ENCODE measurements at places on chromosomes 11 and 22.

- no peak for DNase-seq
Observed at GRCh38 chr11:67114275-67114896, 4.7 kb upstream of the KDM2A start.

- DNase-seq = no peak
Observed at GRCh38 chr22:33896575-33897447, 23.5 kb downstream of the LARGE1 start.

- DNase-seq = no peak
Observed at GRCh38 chr11:102361086-102362031, 14.3 kb downstream of the BIRC2 start.

GRCh38 chr22:17965538-17966402 lies 58.6 kb downstream of the MICAL3 start:
- DNase-seq = no peak

- DNase-seq = no peak
Observed at GRCh38 chr11:997907-998306, 38.6 kb downstream of the MUC6 start.

GRCh38 chr11:83241291-83241946 lies 44.7 kb downstream of the CCDC90B start:
- DNase-seq = no peak

DNA sequence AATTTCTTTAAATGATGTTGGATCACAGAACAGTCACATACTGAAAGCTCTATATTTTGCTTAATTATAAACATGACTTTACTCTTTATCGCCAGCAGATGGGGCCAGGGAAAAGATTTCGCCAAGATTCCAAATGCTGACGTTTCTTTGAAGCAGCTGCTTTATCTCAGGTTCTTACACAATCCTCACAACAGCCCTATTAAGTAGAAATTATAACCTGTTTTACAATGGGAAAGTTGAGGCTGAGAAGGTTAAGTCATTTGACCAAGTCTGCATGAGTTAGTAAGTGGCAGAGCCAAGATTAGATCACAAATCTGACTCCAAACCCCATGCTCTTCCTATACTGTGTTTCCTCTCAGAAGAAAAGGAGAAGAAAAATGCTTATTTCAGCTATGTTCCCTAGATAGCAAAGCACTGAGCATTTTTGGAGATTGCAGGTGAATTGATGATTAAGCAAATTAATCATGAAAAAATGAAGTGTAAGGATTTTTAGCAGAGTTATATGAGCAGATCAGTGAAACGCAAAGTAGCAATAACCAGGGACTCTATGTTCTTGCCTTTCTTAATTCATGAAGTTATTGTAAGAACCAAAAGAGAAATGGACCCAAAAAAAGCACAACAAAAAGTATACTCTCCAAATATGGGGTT lies 79.0 kb downstream of the AASDHPPT start:
- no peak for DNase-seq

DNA sequence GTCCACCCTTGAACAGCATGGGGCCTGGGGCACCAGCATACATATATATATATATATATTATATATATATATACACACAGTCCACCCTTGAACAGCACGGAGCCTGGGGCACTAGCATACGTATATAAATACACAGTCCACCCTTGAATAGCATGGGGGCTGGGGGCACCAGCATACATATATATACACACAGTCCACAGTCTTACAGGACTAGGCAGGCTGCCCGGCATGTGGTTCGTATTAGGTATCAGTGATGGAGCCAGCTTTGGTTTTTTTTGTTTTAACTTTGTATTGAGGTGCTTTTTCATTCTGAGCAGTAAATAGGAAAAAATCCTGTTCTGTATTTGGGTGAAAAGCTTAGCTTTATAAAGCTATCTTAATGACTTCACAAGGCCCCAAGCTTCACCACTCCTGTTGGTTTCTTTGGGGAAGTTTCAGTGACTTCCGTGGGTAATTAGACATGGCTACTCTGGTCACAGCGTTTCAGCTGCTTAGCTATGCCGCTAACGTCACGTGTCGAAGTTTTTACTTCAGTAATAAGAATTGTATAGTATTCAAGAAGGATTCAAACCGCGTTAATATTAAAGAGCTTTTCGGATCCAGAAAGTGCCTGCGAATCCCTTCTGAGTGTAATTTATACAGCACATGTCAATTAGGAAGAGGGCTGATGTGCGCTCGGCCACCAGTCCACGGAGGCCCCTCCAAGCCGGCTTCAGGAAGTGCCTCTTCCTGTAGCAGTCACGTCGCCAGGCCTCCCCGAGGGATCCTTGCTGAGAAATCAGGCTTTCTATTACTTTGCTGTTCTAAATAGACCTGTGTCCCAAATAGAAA lies 179.7 kb downstream of the TBC1D22A start:
- no peak for DNase-seq

DNA sequence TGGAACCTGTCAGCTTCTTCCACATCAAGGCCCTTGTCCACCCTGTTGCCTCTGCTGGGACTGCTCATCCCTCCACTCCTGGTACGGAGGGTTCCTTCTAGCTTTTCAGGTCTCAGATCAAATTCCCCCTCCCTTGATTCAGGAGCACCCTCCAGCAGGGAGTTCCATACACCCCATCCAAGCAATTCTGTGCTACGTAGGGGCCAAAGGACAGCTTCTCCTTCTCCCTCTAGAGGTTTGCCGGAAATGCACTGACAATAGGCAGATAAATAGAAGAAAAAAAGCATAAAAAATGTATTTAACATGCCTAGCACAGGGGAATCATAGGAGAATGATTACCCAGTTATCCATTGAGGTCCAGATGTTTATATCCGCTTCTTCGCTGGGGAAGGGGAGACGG lies 3.3 kb upstream of the CARD10 start:
- no peak for DNase-seq

DNA sequence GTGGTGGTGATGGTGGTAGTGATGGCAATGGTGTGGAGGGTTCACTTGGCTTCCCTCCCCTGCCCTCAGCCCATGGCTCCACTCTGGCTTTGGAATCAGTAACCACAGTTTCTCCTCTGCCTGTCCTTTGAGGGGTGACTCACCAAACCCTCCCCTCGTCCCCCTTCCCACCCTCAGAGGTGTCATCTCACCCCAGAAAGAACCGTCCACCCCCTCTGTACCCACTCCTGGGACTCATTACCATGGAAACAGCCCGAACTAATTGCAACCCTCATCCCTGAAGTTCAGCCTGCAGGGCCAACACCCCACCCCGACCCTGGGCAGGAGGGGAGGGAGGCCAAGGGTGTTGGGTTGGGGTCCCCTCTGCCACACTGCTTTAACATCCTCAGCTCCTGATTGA lies 26.6 kb downstream of the PHLDB1 start:
- no peak for DNase-seq

DNA sequence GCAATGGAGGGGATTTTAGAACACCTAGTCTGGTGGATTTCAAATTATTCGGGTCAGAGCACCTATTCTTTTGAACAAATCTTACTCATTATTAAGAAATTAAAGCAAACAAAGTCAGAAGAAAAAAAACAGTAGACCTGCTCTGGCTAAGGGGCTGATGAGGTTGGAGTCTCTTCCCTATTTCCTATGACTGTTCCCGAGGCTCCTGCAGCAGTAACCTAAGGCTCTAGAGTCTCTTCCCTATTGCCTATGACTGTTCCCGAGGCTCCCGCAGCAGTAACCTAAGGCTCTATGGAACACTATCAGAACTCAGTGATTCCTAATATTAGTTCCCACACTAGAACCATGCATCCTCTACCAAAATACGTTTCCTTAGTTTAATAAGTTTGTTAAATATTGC lies 607.9 kb downstream of the NTM start:
- no peak for DNase-seq

DNA sequence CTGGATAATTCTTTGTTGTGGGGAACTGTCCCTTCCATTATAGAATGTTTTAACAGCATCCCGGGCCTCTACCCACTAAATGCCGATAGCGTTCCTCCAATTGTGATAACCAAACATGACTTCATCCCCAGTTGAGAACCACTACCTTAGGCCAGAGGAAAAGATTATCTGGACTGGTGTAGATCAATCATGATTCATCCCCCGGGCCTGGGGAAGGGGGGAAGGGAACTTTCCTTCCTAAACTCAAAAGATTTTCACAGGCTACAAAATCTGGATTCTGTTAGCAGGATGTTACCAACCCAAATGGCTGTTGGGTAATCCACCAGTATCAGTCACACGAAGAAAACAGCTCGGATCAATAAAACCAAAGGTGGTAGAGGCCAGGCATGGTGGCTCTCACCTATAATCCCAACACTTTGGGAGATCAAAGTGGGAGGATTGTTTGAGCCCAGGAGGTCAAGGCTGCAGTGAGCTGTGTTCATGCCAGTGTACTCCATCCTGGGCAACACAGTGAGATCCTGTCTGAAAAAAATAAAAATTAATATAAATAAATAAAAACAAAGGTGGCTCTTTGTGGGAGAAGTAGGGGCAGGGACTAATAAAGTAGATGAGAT lies 10.1 kb downstream of the CTR9 start:
- DNase-seq = no peak

- DNase-seq = no peak
Observed at GRCh38 chr11:47348859-47349258, 3.6 kb downstream of the MYBPC3 start.

- DNase-seq = no peak
Observed at GRCh38 chr22:46862418-46863324, 100.2 kb downstream of the TBC1D22A start.

GRCh38 chr11:102121329-102121728 lies 11.1 kb downstream of the YAP1 start:
- no peak for DNase-seq

DNA sequence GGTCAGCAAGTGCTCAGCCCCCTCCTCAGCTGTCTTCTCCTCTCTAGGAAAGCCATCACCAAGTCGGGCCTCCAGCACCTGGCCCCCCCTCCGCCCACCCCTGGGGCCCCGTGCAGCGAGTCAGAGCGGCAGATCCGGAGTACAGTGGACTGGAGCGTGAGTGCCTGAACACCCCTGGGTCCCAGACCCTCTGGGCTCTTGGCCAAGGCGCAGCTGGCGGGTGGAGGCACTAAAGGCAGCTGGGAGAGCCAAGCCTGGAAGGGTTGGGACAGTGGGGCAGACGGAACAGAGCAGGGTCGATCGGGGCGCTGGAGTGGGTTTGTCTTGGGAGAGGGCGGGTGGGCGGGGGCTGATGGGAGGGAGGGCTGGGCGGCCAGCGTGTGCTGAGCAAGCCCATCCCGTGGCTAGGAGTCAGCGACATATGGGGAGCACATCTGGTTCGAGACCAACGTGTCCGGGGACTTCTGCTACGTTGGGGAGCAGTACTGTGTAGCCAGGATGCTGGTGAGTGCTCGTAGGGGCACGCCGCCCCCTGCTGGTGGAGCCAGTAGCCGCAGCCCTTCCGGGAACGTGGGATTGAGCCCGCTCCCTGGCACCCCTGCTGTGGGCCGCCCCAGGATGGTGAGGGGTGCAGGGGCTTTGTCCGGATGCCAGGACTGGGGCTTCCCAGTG lies 14.1 kb upstream of the MDK start:
- DNase-seq = no peak

GRCh38 chr11:70671611-70672010 lies 273.3 kb downstream of the CTTN start:
- no peak for DNase-seq

DNA sequence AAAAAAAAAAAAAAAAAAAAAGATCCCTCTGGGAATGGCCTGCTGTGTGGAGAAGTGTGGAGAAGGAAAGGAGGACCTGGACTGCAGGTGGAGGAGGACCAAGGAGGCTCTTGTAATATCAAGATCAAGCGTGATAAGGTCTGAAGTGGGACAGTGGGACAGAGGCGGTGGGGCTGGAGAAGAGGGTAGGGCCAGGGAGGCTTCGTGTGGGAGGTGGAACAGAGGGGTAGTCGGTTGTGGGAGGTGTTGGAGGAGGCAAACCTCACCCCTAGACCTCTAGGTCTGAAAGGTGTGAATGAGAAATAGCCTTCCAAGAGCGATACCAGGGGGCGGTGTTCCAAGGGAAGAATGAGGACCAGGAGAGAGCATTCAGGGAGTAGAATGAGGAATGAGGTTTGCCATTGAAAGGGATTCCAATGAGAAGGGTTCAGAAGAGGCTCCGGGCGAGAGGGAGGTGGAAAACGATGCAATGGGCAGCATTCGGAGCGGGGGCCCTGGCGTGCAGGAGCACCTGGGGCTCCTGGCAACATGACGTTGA lies 44.2 kb downstream of the MCHR1 start:
- DNase-seq = no peak

DNA sequence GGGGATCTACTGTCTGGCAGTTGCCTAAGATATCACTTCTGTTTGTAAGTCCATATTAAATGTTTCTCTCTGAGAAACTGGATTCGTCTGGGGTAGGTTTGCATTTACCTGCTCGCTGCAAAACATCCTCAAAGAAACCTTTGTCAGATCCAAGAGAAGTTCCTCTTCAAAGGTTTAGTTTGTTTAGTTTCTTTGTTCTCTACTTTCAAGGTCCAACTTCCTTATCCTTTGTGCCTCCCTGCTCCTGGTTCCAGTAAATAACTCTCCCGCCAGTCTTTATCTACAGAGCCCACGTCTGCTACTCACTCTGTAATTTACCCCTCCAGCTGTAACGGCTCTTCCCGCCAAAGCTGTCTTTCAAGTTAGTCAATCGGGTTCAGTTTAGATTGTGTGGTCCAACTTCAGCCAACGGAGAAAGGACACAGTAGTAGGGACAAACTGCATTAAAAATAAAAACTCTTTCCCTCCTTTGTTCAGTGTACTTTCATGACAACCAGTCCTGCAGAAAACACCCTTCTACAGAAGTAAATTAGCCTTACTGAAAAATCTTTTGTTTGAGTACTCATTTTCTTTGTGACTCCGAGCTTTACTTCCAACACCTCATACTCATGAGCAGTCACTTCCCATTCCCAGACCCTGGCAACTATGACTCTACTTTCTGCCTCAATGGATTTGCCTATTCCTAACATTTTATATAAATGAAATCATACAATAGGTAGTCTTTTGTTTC lies 41.0 kb downstream of the TMPRSS5 start:
- no peak for DNase-seq

DNA sequence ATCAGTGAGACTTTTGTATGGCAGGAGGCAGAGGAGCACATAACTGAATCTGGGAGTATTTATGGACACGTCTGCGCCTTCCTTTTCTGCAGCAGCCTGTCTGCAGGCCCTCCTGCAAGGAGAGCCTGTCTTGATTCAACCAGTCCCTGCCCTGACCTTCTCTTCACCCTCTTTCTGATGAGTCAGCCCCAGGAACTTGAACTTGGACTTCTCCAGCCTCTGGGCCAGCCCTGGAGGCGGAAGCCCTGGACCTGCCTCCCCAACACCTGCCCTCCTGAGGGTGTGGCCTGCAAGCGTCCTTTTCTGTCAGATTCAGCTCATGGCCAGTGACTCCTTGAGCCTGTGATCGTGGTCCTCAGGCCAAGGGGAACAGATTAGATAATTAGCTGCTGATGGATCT lies 20.0 kb downstream of the DAGLA start:
- DNase-seq = no peak

DNA sequence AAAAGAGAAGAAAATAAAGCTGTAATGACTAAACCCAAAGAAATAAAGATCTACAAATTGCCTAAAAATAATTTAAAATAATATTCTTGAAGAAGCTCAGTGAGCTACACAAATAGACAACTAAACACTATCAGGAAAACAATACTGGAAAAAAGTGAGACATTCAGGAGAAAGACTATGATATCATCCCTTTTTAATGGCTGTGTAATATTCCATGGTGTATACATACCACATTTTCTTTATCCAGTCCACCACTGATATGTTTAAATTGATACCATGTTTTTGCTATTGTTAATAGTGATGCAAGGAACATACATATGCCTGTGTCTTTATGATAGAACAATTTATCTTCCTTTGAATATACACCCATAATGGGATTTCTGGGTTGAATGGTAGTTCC lies 13.1 kb upstream of the OR6T1 start:
- DNase-seq = no peak
